ENCODE measurements at places on chromosomes 2 and 18.

DNA sequence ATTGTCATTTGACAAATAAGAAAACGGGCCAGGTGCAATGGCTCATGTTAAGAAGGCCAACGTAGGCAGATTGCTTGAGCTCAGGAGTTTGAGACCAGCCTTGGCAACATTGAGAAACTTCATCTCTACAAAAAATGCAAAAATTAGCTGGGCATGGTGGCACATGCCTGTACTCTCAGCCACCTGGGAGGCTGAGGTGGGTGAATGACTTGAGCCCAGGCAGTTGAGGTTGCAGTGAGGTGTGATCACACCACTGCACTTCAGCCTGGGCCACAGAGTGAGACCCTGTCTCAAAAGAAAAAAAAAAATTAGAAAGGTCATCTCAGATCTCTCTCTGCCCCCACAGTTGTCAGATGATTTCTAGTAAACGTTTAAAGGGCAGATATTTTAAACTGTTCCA, 4.4 kb downstream of the SESTD1 start:
- DNase-seq, result no peak

GRCh38 chr2:236941551-236941950, 144.1 kb upstream of the COPS8 start:
- DNase-seq, result no peak

DNA sequence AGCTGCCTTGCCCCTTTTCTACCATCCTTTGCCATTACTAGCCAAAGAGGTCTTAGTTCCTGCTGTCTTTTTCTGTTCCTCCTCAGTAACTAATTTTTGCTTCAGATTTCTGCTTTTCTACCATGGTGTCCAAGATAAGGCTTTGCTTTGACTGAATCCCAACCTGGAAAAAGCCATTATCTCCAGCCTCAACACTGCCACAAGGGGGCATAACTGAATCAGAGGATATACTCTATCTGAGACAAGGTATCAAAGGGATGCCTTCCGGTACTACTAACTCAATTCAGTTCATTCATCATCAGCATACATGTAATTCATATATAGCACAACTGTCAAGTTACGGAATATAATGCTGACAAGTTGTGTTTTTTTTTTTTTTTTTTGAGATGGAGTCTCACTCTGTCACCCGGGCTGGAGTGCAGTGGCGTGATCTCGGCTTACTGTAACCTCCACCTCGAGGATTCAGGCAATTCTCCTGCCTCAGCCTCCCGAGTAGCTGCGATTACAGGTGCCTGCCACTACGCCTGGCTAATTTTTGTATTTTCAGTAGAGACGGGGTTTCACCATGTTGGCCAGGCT, 11.4 kb downstream of the OSGEPL1 start:
- DNase-seq, result no peak

GRCh38 chr2:115084446-115084845, 642.0 kb downstream of the DPP10 start:
- DNase-seq, result no peak

DNA sequence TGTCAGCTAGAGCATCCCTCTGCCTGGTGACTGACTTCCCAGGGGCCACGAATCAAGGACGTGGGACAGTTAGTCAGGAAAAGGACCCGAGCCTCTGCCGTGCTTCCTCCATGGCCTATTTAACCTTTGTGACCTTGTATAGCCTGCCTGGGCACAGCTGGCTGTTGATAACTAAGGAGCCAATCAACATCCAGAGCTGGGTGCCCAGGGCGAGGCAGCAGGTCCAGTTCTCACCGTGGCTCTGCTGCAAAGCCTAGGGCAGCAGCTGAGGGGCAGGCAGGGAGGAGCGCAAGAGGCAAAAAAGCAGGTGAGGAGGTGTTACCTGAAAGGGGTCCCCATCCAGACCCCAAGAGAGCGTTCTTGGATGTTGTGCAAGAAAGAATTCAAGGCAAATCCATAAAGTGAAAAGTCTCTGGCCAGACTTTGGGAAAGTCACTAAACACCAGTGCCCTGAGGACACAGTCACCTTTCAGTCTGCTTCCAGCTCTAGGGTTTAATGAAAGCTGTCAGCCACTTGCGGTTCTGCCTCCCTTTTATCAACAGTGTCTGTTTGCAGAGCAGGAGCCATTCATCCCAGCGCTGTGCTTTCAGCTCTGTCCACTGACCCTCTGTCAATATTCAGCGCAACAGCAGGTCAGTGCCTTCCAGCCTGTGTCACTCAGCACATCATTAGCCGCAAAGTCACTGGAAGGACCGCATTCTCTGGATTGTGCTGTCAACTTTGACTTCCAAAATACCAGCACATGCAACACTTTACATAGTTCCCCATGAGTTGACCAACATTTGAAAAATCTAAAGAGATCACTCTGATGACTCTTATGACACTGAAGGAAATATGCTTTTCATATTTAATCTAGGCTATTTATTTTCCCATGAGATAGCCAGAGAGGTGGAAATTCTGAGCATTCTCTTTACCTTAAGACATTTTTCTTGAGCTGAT, 38.6 kb upstream of the ASAP2 start:
- DNase-seq, result no peak

- no peak for DNase-seq
These were observed 113.7 kb downstream of the XRCC5 start for GRCh38 chr2:216222650-216223352.

GRCh38 chr2:234437642-234438304, 59.1 kb downstream of the ARL4C start:
- peak; percentile 65 for DNase-seq

GRCh38 chr2:46645681-46646162, 166.4 kb downstream of the TMEM247 start:
- DNase-seq, result no peak

DNA sequence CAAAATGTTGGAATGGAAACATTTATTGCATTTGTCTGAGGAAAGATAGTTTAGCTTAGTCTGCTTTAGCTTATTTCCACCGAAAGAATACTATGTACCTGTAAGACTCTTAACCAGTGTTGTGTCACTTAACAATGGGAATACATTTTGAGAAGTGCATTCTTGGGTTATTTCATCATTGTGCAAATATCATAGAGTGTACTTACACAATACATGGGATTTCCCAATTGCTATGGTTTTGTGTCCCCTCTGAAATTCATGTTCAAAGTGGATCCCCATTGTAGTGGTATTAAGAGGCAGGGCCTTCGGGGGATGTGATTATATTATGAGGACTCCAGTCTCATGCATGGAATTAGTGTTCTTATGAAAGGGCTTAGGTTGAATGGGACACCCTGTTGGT, 249.4 kb upstream of the UBE2E3 start:
- no peak for DNase-seq

DNA sequence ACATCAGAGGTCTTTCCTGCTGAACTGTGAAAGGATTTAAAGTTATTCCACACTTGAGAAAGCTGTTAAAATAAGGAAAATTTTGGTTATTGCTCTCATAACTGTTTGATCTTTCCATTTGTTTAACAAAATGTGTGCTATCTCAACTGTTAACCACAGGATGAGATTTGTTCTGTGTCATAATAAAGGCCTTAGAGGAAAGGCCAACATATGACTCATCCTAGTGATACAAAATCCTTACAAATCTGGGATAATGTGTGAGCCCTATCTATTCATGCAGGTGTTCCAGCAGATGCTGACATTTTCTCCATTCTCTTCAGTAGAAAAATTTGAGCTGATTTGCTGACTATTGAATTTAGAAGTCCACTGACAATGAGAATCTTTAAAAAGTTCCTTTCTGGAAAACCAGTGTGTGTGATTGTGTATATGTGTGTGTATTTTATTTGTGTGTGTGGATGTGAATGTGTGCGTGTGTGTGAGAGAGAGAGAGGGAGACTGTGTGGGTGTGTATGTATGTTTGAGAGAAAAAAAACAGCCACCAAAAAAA, 1111.9 kb upstream of the GYPC start:
- DNase-seq, result no peak

GRCh38 chr2:80019571-80020460, 284.7 kb downstream of the LRRTM1 start:
- DNase-seq, result no peak

DNA sequence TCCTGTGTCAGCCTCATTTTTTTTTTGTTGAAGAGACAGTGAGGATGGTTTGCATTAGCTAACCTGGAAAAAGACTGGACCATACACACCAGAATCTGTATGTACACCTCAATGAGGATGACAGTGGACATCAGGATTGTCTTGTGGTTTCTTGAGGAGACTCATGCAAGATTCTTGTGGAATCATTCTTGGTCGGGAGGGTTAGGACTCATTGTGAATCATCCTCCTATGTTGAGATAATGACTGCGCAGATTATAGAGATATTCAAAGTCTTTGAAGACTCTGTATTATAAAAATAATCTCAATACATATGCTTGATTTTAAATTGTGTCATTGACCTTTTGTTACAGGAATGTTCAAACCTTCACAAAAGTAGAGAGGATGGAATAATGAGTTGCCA, 49.1 kb upstream of the DOCK10 start:
- DNase-seq, result no peak

DNA sequence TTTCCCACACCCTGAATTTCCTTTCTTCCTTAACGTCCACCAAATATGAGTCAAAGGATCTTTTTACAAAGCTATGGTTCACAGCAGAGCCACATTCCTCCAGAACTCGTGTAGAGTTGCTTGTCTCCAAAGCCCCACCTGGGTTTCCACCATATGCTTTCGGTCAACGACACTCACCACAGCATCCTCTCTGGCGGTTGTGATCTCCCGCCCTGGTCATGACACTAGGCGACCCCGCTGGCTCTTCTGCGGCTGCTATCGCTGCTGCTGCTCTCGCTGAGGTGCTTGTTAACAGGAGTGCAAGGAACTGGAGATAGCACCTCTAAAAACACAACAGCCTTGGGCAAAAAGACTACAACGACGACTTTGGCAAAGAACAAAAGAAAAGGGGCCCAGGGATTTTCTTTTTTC, 340 bp downstream of the SLC40A1 start:
- DNase-seq, result peak; percentile 2

DNA sequence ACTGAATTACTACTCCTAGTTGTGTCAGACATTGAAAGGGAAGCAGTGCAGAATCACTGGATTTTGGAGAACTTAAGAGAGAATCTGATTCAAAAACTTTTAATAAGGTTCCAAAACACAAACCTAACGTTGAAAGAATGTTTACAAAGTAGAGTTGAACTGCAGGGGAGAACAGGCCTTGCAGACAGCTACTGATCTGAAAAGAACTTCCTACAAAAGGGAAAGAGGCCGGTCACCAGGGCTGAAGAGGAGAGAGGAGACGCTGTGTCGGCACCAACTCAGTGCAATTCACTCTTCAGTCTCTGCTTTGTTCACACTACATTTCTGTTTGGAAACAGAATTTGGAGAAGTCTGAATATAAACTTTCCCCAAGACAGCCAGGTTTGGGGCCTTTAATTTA, 124.0 kb downstream of the GAREM1 start:
- DNase-seq, result no peak

DNA sequence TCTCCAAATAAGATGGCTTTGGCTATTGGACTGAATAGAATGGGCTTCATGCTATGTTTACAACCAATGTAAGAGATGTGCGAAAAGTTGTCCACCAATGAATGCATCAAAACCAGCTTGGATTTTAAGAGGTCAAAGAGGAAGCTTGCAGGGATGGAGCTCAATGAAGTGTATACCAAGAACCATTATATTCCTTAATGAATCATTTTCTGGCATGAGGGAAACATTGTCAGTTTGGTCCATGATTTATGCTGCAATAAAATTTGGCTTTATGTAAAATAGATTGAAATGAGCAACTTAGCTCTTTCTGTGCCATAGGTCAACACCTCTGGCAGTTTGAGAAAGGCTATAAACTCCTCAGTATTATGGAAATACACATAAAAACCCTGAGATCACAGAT, 107.3 kb downstream of the SH3BP4 start:
- no peak for DNase-seq

DNA sequence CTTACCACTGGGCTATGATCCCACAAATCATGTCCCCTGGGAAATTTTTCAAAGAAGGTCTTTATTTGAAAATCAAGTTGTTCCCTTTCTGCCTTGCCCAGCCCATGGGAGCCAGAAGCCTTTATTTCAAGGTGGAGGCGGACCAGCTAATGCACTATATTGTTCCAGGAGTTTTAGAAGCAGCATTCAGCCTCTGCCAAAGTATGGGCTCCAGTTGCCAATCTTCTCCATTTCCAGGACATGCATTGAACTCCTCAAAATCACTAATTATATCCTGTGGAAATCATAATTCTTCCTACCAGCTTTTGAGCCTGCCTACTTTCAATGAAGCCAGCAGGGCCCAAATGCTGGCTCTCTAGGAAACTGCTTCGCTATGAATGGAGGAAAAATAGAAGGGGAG, 195.8 kb downstream of the RAD51AP2 start:
- DNase-seq, result no peak

GRCh38 chr18:60329131-60329530, 43.4 kb downstream of the MC4R start:
- DNase-seq, result no peak

- no peak for DNase-seq
These were observed 5.3 kb downstream of the NIFK start for GRCh38 chr2:121731366-121731765.

GRCh38 chr2:69080071-69080470, 67.1 kb downstream of the ANTXR1 start:
- no peak for DNase-seq

DNA sequence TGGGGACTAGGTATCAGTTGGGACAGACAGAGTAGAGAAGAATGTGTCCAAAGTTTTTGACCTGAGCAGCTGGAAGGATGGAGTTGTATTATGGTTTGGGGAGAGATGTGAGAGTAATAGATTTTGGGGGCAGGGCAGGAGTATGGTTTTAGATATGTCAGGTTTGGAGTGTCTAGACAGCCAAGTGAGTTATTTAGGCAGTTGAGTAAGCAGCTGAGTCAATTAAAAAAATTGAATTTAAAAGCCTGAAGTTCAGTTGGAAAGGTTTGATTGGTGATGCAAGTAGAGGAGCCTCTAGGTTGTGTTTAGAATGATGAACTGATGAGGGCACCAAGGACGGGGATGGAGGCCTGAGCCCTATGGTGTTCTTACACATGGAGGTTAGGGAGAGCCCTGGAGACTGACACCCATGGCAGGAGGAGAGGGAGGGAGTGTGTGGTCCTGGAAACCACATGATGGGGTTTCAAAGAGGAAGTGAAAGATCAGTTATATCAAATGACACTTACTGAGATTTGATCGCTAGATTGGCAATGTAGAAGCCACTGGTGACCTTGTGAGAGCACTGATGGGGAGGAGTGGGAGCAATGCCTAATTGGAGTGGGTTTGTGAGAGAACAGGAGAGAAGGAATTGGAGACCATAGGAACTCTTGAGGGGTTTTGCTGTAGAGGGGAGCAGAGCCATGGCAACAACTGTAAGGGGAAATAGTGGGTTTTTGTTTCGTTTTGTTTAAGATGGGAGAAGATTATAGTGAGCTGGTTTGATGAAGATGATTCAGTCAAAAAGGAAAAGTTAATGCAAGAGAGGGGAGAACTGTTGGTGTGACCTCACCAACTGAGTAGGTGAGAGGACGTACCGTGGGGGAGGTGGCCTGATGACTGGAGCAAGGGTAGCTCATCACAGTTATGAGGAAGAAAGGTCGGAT, 10.3 kb downstream of the ITGA6 start:
- no peak for DNase-seq

GRCh38 chr2:101658387-101658786, 39.1 kb upstream of the MAP4K4 start:
- no peak for DNase-seq

- no peak for DNase-seq
These were observed 19.6 kb upstream of the YPEL5 start for GRCh38 chr2:30127016-30127893.

GRCh38 chr2:190277234-190278112, 42.2 kb downstream of the HIBCH start:
- no peak for DNase-seq
